ENCODE measurements at places on chromosomes 6 and 20.

GRCh38 chr6:170416959-170417606 is 110.5 kb downstream of the FAM120B start:
- no peak for DNase-seq

DNA sequence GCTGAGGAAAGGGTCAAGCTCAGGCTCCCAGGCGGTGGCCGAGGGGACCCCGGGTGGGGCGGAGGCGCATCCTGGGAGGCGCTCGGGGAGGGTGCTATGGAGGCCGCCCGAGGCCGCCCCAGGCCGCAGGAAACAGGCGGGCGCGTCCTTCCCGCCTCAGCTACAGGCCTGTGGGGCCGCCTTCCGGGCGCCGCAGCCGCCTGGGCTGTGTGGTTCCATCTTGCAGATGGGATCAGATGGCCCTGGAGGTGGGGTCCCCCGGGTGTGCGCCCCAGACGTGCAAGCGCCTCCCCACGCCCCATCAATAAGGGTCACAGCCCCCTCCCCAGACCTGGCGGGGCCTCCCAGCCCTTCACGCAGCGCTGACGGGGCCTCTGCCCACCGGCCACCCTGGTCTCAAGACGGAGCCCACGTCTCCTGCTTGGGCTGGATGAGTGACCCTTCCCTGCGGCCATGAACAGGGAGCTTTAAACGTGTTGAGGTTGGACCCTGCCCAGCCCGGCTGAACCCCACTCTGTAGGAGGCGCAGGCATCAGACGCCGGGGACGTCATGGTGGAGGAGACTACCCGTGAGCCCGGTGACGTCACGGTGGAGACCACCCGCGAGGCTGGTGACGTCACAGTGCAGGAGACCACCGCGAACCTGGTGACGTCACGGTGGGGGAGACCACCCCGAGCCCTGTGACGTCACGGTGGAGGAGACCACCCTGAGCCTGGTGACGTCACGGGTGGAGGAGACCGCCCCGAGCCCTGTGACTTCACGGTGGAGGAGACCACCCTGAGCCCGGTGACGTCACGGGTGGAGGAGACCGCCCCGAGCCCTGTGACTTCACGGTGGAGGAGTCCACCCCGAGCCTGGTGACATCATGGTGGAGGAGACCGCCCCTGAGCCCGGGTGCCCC is 267.0 kb downstream of the DLL1 start:
- DNase-seq = peak; percentile 18

- DNase-seq = no peak
Measured at GRCh38 chr6:64732888-64733287, 974.1 kb downstream of the EYS start.

DNA sequence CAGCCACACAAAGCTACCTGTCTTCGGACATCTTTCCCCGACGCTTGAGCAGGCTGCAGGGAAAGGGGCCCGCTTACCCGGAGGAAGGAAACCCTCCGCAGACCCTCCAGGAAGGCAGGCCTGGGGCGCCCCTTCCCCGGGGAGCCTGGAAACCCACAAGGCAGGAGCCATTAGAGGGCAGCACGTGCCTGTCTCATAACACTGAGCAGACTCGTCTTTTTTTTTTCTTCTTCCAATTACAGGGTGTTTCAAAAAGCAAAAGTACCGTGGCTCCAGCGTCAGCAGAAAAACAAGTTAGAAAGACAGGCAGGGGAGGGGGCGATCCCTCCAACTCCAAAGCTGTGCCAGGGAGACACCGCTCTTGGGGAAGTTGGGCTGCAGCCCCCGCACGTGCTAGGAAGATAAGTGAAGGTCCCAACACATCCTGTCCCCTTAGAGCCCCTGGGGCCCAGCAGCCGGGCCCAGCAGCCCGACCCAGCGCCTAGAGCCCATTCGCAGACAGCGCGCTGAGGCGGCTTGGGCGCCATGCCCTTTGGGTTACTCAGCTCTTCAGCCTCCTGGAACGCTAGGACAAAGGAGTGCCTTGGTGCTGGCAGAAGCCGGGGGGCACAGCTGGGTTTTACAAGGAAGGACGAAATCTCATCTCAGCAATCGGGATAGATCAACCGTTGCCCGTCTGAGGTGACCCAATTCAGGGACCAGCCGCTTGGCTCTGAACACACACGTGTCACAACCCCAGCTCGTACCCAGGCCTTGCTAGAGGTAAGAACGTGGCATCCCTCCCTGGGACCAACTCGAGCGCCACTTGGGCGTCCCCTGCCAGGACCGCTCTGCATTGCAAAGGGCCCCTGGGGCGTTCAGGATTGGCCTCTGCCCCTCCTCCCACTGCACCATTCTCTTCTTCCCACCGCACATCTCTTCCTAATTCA is 136.3 kb downstream of the LY86 start:
- peak; percentile 81 for DNase-seq

DNA sequence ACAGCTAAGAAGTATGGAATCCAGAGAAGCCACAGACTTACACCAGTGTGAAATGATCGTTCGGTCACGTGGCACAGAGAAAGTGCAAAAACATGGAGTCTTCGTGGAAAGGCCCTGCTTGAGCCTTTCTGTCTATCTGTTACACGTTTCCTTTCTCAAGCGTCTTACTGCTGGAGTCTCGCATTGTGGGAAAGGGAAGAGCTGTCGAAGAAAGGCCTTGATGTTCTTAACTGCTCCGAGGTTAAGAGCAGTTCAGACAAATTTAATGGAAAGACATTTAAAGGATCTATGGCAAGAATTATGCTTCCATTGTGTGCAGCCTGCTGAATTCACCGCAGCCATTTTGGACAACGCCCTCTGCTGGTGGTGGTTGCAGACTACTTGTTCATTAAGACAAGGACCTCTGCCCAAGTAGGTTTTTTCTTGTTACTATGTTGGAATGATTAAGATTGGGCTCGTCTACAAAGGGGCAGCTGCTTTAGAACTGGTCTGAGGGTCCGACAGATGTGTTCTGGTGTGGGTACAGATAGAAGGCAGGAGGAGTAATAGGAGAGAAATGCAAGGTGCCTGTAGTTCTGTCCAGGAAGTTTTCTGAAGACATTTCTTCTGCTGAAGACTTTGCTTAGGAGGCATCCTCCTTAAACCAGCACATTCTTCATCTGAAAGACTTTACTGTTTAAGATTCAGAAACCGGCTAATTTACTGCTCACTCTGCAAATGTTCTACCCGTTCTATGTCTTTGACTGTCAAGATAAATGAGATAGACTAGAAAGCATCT is 24.7 kb upstream of the CCN6 start:
- DNase-seq = no peak

GRCh38 chr20:8901237-8902025 is 167.5 kb upstream of the PLCB4 start:
- no peak for DNase-seq

DNA sequence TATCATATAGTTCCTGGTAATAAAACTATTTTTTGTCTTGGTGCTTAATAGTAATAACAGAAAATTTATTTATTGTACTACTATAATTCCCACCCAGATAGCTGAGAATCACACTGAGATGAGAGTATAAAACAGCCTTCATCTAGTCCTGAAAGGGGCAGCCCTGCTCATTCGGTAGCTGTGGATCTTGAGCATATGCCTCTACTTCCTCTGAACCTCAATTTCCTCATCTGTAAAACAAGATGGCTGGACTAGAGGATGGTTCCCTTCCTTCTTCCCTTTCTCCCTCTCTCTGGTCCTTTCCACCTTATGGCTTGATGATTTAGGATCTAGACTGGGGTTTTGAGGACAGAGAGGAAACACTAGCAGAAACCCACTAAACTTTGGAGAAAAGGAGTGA is 15.0 kb downstream of the FKBP5 start:
- DNase-seq = no peak

- DNase-seq = no peak
Measured at GRCh38 chr6:906920-907319, 214.0 kb upstream of the EXOC2 start.

DNA sequence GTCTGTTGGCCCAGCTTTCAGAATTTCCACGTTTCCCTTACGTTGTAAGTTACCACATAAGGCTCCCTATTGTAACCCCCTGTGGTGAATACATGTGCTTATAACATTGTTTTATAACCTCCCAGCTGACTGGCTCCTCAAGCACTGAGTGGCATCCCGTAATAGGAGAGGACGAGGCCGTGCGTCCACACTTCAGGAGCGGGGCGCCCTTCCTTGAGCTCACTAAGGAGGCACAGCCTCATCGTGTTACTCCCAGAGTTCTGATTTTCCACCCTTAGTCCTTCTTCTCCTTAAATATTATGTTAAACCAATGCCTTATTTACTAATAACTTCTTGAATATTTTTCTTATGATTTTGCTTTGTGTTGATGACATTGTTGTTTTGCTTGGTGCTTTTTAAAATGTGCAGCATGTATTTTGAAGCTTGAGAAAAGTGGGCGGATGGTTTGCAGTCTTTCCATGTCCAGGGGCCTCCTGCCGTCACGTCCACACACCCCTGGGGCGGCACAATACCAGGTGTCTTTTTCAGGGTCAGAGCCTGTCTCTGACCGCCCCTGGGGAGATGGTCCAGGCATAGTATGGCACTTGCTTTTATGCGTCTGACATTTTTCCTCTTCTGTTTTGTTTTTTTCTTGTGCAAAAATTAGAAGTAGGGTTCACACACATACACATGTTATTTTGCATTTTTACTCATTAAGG is 181.8 kb downstream of the DLL1 start:
- DNase-seq = no peak

GRCh38 chr6:53179961-53180651 is 31.5 kb upstream of the GCM1 start:
- peak; percentile 53 for DNase-seq

- DNase-seq = no peak
Measured at GRCh38 chr6:105174512-105174911, 5.3 kb downstream of the POPDC3 start.
